Putamen (tissue), 1 donor: ENCODE measurements at places on chromosomes 5 and 9.

GRCh38 chr5:51203598-51203997 is 179.7 kb upstream of the ISL1 start:
- DNase-seq, result no peak

DNA sequence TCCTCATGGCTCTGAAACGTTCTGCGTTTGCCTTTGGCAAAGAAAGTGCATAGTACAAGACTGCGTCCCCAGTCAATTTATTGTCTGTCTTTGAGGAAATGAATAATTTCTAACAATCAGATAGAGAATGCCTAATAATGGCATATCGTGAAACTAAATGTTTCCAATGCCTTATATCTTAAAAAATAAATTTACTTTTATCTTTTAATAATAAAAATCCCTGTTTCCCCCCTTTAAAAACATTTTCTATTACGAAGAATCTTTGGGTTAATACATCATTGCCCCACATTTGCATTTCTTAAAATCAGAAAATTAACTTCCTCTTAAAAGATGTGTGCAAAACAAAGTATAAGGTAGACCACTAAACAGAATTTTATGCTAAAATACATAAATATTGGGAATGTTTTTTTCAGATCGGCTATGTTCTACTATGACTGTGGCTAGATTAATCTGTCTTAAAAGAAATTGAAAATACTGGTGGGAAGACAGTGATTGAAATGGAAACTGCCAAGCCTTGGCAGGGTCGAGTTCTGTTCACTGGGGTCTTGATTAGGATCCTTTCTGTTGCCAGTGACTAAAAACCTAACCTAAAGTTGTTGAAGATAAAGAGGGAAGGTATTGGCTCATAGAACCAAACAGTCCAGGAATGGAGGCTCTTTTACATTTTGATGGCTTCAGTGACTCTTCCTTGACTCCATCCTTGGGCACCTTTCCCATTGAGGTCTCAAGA is at the start of gene IL5:
Gene IL5, minus strand, starts transcription at position 51 of the 730 bp plus-strand sequence. Its CDS starts 44 bp downstream, at position 7.
- DNase-seq, result no peak

DNA sequence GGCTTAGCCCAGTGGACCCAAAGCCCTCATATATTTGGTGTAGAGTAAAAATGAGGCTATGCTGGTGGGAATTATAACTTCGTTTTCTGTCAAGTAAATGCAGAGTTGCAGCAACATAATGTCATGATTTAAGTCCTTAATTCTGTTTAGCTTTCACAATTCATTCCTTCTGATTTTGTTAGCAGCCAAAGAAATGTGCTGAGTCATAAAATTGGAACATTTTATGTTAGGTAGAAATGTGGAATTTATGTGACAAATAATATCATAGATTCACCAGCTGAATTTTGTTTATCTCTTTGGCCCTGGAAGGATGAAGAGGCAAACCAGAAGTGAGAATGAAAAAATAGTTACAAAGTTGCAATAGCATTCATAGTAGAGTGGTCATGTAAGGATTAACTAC is 247.0 kb downstream of the TRPM3 start:
- no peak for DNase-seq

GRCh38 chr9:18616976-18617375 is 143.0 kb downstream of the ADAMTSL1 start:
- no peak for DNase-seq

- no peak for DNase-seq
Observed at GRCh38 chr5:139684881-139685749, 37.0 kb downstream of the CXXC5 start.

DNA sequence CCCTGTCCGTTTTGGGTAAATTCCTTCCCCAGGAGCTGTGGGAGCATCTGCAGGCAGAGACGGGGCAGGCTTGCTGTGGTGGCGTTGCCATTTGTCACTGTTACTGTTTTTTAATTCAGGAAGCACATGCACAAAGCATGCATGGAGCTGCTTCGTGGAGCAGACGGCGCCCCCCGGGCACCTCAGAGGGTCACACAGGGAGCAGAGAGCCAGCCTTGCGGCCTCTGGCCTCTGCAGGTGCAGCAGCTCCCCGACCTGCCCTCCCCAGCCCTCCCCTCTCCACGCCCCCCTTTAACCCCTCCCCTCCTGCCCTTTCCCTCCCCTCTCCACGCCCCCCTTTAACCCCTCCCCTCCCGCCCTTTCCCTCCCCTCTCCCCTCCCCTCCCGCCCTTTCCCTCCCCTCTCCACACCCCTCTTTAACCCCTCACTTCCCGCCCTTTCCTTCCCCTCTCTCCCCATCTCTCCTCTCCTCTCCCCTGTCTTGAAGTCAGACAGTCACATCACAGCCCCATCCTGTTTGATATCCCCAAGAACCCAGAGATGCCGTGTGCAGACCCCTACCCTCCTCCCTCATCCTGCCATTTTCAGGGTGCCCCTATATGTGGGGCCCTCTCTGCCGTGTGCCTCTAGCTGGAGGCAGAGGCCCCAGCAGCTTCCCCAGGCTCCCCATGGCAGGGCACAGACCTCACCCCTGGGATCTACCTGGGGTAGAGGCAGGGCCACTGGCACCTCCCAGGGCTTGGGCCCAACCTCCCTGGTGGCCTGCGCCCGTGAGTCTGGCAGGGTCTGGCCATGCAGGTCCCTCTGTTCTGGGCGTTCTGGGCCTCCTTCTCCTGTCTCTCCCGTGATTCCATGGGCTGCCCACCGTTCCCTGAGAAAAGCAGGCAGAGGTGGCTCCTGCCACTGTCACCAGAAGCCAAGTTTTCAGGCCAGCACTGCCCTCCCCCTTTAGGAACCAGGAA is 29.6 kb upstream of the UBAC1 start:
- peak; percentile 53 for DNase-seq

- no peak for DNase-seq
Observed at GRCh38 chr9:120640380-120640779, 60.4 kb upstream of the CDK5RAP2 start.

DNA sequence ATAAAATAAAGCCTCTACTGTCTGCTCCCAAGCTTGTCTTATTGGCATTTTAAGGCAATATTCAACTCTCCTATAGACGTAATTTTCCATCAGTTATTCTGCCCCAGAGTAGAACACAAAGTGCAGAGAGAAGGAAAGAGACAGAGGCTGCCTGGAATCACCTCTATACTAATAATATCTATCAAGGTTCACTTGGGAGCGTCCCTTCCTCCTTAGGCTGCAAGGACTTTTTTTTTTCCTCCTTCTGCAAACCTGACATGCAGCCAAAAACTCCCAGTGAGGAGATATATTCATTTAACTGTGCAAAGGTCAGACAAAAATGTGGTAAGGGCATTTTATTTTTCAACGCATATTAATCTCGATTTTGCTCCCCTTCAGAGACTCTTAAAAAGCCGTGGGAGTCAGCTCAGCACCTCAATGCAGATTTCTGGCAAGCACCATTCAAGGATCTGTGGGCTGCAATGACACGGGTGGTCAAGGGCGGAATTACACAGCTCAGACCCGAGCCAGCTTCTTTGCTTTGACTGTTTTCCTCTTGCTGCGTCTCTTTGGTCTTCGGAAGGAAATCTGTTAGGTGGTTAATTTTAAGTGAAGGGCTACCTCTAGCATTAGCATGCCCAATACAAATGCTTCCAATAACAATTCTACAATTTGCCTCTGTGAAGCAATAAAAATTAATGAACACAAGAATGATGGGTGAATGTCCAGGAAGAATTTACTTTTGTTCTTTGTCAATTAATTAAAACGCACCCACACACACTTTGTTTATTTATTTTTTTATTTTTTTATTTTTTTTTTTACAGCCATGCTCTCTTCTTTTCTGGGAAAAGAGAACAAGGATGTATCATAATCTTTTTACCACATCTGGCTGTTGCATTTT is 587.7 kb upstream of the GRAMD2B start:
- DNase-seq, result peak; percentile 37

DNA sequence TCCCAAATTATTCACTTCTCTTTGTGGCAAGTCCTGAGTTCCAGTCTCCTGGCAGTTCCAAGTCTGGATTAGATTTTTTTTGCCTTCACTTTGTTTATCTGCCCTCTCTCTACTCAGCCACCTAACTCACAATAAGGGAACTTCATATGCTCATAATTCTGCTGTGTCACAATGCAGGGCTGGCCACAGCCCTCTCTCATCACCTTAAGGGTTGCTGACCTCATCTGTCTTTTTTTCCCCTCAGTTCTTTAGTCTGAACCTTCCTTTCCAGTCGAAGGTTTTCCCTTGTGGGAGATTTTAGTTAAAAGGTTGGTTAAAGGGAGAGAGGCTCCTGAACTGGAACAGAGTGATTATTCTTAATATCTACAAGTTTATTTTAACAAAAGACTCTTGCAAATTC is 4.1 kb downstream of the BAG1 start:
- DNase-seq, result no peak

DNA sequence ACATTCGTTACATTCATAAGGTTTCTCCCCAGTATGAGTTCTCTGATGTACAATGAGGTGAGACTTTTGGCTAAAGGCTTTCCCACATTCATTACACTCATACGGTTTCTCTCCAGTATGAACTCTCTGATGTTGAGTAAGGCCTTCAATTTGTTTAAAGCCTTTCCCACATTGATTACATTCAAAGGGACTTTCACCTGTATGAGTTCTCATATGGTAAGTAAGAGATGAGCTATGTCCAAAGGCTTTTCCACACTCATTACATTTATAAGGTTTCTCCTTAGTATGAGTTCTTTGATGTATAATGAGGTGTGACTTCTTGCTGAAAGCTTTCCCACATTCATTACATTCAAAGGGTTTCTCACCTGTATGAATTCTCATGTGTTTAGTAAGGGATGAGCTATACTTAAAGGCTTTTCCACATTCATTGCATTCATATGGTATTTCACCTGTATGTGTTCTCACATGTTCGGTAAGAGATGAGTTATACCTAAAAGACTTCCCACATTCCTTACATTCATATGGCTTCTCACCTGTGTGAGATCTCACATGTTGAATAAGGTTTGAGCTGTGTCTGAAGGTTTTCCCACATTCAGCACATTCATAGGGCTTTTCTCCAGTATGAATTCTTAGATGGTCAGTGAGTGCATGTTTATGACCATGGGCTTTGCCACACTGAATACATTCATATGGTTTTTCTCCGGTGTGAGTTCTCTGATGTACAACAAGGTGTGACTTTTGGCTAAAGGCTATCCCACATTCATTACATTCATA is 13.5 kb downstream of the ZFP37 start:
- DNase-seq, result no peak

DNA sequence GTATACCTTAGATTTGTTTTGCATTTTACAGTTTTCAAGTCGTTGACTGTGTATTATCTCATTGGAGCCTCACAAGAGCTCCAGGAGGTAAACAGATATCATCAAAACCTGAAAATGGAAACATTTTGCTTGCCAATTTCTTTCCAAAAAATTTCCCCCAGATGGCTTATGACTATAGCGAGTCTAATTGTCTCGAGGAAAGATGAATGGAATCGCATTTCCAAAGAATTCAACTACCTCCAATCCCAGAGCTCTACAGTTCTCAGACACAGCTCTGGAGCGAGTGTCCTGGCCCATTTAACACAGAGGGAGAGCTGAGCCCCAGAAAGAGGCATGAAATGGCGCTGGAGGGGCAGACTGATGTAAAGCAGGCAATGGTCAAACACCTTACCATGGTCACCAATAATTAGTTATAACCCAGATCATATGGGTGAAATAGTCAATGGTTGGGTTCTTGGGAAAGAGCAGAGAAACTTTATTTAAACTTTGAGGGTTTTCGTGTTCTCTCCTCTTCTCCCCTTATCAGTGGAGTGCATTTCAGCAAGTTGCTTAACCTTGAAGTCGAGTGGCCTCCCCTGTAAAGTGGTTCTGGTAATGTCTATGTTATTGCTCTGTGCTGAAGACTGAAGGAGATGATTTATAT is 168.2 kb downstream of the ZDHHC21 start:
- DNase-seq, result no peak

DNA sequence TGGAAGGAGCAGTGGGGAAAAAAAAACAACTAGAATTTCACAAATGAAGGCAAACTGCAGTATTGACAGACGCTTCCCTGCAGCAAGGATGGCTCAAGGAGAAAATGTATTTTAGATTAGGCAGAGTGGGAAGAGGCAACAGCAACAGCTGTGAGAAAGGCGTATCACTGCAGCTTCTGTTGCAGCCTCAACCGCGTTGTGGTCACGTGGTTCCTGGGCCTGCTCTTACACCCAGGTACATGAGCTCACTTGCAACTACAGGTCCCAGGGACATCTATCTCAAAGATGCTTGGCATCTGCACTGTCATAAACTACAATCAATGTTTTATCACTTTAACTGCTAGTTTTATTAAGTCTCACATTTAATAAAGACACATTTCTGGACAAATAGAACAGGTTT is 36.0 kb upstream of the GOLM1 start:
- DNase-seq, result no peak

GRCh38 chr9:9117866-9118265 is 1318.3 kb upstream of the DMAC1 start:
- no peak for DNase-seq

DNA sequence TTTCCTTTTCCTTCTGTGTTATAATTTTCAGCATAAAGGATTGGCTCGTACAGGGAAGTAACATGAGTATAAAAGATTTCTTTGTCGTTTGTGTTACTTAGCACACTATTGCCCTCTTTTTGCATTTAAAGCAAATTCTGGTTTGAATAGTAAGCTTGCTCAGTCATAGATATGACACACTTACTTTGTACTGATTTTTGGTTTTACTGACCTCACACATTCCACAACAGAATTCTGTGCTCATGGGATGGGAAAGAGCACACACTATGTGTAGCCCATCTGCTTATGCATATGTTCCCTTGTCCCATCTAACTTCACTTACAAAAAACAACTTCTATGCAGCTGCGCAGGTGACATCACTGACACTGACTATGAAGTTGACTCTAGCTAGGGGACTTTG is 111.9 kb upstream of the MTAP start:
- DNase-seq, result no peak

DNA sequence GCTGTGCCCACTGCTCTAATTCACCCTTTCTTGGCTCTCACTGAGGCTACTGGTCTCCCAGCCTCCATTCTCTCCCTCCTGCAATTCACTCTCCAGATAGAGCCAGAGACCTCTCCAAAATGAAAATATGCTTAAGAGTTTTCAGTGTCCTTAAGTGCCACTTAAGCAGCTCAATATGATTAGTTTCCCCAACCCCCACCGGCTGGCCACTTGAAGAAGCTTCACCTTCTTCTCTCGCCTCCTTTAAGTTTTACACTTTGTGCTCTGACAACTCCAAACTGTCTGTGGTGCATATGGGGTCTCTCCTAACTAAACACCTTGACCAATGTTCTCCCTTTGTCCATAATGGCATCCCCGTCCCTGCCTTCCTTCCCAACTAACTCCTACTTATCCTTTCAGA is 53.4 kb downstream of the CDK5RAP2 start:
- DNase-seq, result no peak

GRCh38 chr9:93095205-93096130 is 549 bp upstream of the CARD19 start:
- peak; percentile 100 for DNase-seq
